Transverse colon (tissue), 4 donors: ENCODE measurements at places on chromosomes 16 and 17.

DNA sequence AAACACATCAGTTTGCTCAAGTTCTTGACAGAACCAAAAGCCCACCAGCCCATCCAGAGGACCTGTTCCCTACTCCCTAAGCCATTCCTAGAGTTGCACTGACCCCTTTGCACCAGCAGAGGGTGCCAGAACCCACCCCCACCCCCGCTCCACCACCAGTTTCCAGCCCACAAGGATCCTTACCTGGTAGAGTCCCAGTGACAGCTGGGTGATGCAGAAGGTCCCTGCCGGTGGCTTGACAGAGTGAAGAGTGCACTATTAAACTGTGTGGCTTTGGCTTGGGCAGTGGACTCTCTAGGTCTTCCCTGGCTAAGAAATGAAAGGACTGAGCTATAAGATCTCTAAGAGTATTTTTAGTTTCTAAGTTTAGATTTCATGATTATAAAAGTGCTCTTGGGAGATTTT lies 73.3 kb upstream of the MTMR4 start:
- peak; percentile 54 for DNase-seq

- DNase-seq, result no peak
Observed at GRCh38 chr17:69061721-69062556, 1.2 kb upstream of the ABCA9 start.

DNA sequence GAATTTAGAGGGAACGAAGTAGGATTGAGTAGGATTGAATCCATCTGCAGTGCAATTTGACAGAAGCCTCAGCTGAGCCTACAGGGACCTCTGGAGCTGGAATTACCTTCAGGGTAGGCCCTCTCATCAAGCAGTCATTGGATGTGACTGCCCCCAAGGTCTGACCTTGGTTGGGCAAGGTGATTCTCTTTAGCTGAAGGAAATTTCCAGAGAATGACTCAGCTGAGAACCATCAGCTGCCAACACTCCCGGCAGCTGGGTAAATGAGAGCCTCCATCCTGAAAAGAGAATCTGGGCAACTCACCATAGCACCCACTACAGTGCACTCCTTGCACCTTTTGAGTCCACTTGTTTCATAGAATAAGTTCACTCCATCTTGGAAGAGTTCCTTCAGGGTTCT lies 113.5 kb upstream of the MED13 start:
- no peak for DNase-seq

DNA sequence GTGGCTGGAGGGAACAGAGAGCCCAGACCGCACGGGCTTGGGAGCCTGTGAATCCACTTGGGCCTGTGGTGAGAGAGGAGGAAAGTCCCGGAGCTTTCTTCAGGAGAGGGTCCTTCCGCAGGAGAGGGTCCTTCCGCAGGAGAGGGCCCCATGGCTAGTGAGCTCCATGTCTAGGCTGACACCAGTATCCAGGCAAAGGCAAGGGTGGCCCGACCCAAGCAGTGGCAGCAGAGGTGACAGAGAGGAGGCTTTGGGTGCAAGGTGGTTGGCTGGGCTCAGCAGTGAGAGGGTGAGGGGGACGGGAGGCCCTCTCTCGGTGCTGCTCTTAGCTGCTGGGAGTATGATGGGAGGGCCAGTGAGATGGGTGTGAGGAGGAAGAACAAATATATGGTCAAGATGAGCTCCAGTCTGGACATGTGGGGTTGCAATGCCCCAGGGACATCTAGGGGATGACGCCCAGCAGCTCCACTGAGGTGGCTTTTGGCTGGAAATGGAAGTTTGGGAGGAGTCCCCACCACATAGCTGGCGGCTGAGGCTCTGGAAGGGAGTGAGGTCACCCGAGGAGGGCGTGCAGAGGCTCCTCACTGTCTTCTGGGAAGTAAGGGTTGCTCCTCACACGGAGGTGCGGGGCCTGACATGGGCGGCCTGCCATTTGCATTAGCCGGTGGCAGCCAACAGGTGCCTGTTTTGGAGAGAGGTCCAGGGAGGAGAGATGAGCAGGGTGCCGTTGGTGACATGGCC lies 2.3 kb upstream of the HSD3B7 start:
- no peak for DNase-seq
